Effector memory CD4-positive, alpha-beta T cell (primary cell): ENCODE measurements at places on chromosomes 6 and 20.

- DNase-seq: no peak
Measured at GRCh38 chr20:6185268-6185667, 62.4 kb upstream of the FERMT1 start.

DNA sequence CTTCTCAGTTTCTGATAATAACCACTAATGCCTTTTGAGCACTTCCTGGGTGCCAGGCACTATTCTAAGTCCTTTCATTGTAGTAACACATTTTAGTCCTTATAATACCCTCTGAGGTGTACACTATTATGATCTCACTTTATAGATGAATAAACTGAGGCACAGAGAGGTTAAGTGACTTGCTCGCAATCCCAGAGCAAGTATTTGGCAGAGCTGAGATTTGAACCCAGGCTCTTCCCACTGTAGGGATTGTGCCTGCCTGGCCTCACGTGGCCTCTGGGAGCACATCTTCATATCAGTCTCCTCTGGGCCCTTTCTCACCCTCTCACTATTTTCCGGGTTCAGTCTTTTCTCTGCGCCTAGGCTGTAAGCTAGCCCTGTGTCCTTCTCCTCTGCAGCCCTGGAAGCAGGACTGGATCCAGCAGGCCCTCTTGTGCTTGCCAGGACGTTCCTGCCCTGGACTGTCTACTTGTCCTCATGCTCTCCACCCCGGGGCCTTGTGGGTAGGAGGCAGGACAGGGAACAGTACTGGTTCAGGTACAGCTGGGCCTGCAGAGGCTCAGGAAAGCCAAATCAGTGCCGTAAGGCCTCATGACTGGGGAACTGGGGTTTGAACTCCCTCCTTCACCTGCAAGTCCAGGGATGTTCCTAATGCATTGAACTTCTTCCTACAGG is 139.6 kb downstream of the VEGFA start:
- DNase-seq: no peak

DNA sequence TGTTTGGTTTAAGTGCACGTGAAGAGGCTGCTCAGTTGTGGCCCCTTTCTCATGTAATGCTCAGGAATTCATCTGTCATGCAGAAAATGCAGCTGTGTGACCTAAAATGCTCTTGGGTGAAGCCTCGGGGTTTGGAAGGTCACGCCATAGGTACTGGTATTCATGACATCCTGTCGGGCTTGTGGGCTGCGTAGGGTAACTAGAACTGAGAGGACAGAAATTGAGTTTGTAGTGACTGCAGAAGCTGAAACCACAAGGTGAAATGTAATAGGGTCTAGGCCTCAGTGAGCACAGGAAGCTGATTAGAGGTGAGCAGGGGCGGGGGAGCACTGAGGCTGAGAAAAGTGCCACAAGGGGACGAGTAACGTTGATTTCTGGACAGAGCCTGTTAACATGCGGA is 128.8 kb downstream of the SOBP start:
- no peak for DNase-seq

GRCh38 chr6:133352046-133352445 is 110.9 kb downstream of the EYA4 start:
- no peak for DNase-seq

DNA sequence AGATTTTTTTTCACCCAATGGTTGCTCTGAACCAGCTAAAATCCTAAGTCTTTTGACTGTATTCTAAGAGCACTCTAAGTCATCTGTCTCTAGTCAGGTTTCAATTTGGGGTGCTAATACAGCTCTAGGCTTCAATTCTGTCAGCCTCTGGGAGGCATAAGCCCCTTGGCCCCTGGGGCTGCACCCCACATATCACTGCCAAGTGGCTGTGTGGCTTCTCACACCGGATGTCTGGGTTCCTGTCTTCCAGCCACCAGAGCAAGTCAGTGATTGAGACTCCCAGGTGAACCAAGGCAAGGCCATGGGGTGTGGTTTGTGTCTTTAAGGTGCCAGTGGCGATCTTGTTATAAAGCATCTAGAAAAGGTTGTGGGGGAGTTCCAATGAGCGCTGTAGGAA is 136.5 kb downstream of the TMEM242 start:
- DNase-seq: no peak

DNA sequence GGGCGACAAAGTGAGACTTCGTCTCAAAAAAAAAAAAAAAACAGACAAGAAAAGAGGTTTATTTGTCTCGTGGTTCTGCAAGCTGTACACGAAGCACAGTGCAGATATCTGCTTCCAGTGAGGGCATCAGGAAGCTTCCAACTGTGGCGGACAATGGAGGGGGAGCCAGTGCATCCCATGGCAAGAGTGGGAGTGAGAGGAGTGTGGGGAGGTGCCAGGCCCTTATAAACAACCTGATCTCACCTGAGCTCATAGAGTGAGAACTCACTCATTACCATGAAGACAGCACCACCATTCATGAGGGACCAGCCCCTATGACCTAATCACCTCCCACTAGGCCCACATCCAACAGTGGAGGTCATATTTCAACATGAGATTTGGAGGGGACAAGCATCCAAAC is 19.5 kb downstream of the RBM24 start:
- DNase-seq: no peak

- no peak for DNase-seq
Measured at GRCh38 chr6:143971482-143972205, 36.4 kb downstream of the PLAGL1 start.

DNA sequence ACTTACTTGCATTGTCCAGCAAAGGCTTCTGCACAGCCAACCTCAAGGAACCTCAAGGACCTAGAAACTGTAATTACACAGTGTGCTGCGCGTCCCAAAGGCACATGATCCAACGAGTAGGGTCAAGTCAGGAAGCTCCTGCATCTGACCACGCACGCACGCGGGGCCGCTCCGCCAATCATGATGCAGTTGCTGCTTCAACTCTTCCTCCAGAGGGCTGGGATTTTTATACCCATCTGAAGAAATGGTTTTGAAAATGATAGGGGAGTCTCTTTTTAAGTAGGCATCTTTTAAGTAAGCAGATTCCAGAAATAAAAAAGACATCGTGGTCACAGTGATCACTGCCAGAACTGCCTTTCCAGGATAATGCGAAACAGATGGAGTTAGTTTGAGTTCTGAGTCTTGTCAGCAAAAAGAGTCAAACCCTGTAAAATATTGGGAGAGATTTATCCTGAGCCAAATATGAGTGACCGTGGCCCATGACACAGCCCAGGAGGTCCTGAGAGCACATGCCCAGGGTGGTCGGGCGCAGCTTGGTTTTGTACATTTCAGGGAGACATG is 34.0 kb downstream of the KIF25 start:
- no peak for DNase-seq

DNA sequence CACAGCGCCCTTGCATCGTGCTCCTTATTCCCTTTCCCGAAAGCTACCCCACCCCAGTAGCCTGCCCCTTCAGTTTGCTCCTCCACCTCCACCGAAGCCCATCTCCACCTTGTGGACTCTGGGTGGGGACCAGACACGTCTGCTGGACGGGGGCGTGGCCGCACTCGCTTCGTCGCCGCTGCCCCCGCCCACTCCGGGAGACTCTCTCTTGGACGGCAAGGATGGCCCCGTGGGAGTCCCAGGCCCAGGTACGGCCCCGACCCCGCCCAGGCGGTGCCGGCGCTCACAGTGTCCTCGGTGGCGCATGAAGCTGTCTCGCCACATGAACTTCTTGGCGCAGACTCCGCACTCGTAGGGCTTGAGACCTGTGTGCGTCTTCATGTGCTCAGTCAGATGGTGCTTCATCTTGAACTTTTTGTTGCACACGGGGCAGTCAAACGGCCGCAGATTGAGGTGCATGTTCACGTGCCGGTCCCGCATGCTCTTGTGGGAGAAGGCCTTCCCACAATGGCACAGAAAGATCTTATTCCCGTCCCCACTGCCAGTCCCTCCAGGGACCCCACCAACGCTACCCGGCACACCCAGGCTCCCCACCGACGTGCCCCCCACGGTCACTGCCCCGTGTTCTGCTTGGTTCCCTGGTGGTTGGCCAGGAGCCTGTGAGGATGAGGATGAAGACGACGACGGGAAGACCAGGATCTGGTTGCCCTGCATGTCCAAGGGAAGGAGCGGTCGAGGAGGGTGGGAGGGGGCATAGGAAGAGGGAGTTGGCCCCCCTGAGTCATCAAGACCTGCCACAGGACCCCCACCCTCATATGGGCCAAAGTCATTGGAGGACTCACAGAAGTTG is 1.3 kb upstream of the TAPBP start:
- DNase-seq: no peak

GRCh38 chr20:37899105-37900045 is 3.6 kb upstream of the VSTM2L start:
- DNase-seq: no peak

GRCh38 chr20:50491168-50491567 is 19.0 kb upstream of the PTPN1 start:
- no peak for DNase-seq

DNA sequence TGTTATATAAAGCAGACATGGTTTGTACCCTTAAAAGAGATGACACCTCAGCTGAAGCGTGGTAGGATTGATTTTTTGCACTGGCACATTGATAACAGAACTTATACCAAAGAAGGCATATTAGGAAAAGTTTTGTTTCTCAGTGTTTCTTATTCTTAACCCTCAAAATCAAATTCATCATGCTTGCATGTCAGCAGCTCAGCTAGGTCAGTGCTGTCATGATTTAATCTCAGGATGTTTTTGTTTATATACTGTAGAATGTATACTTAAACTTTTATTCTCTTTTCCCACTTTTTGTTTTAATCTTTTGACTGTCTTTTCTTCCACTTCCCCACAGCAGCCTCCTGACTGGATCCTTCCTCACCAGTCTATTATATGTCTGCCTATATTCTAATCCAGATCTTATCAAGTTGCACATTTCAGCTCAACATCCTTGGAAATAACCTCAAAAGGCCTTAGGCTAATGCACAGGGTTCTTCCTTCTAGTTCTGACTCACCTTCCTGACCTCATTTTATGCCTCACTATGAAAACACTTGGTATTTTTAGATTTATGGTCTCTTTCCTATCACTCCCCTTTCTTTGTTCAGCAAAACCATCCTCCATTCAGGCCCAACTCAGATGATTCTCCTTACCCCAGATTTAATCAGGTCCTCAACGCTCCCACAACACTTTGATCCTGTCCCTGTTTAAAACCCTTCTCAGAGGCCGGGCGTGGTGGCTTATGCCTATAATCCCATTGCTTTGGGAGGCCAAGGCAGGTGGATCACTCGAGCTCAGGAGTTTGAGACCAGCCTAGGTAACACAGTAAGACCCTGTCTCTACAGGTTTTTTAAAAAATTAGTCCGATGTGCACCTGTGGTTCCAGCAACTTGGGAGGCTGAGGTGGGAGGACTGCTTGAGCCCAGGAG is 7.2 kb downstream of the HEBP2 start:
- DNase-seq: no peak

- DNase-seq: no peak
Measured at GRCh38 chr20:45044601-45045000, 56.3 kb downstream of the KCNS1 start.

DNA sequence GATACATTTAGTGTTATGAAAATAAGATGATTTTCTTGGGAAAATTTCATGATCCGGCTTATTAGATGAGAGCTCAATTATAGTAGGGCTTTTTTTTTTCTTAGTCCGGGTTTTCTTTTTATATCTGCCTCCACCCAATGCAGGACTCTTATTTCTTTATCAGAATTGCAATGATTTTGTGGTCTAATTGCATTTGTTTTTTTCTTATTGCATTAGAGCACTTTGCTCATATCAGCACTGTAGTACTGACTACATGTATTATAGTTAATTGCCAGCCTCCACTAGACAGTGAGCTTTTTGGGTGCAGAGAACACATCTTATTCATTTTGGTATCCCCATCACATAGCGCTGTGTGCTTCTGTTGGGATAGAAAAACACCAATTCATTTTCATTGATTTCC is 50.0 kb downstream of the FBXO5 start:
- no peak for DNase-seq

- DNase-seq: no peak
Measured at GRCh38 chr20:43669332-43669731, 2.4 kb downstream of the MYBL2 start.

GRCh38 chr6:136752554-136752953 is 39.7 kb downstream of the MAP3K5 start:
- no peak for DNase-seq

GRCh38 chr20:7770046-7770445 is 170.2 kb downstream of the HAO1 start:
- no peak for DNase-seq

- DNase-seq: no peak
Measured at GRCh38 chr20:9458138-9458796, 56.1 kb upstream of the LAMP5 start.

GRCh38 chr6:23003671-23004467 is 434.5 kb downstream of the HDGFL1 start:
- no peak for DNase-seq

GRCh38 chr20:32894026-32894483 is 35.3 kb downstream of the EFCAB8 start:
- DNase-seq: no peak

DNA sequence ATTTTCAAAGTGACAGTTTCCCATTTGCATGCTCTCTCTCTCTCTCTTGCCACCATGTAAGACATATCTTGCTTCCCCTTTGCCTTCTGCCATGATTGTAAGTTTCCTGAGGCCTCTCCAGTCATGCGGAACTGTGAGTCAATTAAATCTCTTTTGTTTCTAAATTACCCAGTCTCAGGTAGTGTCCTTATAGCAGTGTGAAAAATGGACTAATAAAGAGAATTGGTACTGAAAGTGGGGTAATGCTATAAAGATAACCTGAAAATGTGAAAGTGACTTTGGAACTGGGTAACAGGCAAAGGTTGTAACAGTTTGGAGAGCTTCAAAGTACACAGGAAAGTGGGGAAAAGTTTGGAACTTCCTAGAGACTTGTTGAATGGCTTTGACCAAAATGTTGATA is 389.8 kb downstream of the GRIK2 start:
- no peak for DNase-seq

GRCh38 chr20:56816349-56816748 is 187.2 kb downstream of the TFAP2C start:
- no peak for DNase-seq

- DNase-seq: no peak
Measured at GRCh38 chr6:715709-716491, 23.0 kb upstream of the EXOC2 start.

- no peak for DNase-seq
Measured at GRCh38 chr20:41969656-41970055, 351.5 kb upstream of the CHD6 start.

DNA sequence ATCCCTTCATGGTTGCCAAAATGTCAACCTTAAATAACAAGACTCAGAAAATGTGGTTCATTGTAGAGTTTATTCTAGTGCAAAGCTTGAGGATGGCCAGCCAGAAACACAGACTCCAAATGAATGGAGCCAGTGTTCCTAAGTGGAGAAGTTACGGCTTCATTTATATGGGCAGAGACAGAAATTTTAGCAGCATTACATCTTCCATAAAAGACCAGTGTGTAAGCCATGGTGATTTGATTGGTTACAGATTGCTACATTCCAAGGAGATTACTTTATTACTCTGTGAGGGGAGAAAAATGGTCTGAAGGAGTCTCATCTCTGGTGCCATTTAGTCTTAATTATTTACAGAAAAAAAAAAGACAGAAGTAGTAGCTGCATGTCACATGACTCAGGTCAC is 97.8 kb downstream of the OTOR start:
- DNase-seq: no peak
